Stimulated activated CD4-positive, alpha-beta T cell treated with anti-CD3 and anti-CD28 coated beads, TNF-alpha, amount 100 ng/mL, for 48 hours (primary cell): ENCODE measurements at places on chromosomes 5 and 9.

DNA sequence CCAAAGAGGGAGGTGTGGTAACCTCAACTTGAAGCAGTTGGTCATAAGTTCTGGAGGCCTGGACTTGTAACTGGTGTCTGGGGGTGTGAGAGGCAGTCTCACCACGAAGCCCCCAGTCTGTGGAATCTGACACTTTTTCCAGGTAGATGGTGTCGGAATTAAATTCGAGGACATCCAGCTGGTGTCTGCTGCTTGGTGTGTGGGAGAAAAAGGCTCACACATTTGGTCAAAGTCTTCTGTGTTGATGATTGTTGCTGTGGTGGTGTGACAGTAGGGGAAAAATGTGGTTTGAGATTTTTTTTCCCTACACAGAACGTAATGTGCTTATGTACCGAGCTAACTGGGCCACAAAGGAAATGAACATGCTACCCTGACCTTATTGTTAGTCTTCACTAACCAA lies 251.9 kb downstream of the MAT2B start:
- no peak for DNase-seq

DNA sequence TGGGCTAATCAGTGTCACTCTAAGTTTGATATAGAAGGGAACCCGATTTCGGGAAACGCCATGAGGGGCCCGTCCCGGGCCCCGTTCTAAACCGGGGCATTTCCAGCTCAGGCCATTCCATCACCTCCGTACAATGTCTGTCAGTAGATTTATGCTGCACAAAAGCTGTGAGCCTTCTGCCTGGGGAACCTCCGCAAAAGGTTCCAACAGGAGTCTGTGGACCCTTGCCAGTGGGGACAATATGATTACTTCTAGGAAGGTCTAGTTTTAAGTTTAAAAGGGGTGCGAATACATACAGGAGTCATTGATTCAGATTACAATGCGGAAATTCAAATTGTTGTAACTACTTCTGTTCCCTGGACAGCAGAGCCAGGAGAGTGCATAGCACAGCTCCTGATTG lies 57.6 kb downstream of the RAPGEF1 start:
- DNase-seq: no peak

- DNase-seq: no peak
These were observed 26.7 kb downstream of the ALDH7A1 start for GRCh38 chr5:126568206-126568755.

GRCh38 chr5:53073348-53073747 lies 36.2 kb downstream of the MOCS2 start:
- no peak for DNase-seq

- no peak for DNase-seq
These were observed 590.9 kb upstream of the ZNF608 start for GRCh38 chr5:125337294-125337693.
